ENCODE measurements at places on chromosomes 1 and 21.

DNA sequence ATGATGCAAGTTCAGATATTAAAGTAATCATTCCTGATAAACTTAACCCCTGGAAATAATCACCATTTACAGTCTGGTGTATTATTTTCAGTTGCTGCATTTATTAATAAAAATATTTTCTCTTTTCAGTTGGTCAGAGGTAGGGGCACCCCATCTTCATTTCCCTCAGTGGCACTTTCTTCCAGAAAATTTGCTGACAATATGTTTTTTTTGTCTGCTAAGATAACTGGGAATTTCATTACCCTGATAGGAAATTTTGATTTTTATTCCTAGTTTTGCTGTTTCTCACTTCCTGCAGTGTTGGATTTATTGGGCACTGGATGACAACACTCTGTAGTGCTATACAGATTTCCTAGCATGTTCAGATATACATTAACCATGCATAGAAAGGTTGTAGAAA lies 33.1 kb upstream of the APOBEC4 start:
- DNase-seq = no peak

GRCh38 chr1:200240656-200241055 lies 169.2 kb downstream of the ZNF281 start:
- no peak for DNase-seq

DNA sequence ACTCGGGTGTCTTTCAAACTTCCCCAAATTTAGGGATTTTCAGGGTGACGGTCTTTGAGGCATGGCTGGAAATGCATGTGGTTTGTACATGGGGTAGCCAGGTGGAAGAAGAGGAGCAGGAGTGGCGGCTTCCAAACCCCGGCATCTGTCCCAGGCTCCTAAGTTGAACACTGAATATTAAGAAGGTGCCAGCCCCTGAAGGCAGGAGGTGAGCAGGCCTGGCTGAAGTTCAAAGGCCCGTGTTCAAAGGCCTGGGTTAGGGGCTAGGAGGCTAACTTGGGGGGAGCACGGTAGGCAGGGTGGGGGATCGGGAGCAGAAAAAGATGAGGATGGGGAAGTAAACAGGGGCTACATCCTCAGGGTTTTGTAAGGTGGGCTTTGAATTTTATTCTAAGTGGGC lies 42.8 kb downstream of the ELK4 start:
- no peak for DNase-seq

- DNase-seq = no peak
These were observed 253.6 kb upstream of the IRF2BP2 start for GRCh38 chr1:234863551-234863971.

- no peak for DNase-seq
These were observed 13.5 kb upstream of the SYNJ1 start for GRCh38 chr21:32741336-32741735.

DNA sequence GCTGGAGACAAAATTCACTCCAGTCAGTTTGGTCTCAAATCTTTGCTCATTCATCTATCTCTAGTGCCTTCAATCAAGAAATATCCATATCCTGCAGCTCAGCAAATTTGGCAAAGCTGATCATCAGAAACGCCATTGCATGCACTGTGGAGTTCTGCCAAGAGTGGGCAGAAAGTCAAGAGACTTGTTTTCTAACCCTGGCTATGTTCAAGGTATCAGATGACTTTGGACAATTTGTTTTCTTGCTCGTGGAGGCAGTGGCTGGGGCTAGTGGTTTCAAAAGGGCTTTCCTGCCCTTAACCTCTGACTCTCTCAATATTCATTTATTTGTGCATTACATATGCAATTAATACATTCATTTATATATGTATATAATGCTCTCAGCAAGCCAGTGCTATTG lies 12.8 kb upstream of the LRRC52 start:
- no peak for DNase-seq

DNA sequence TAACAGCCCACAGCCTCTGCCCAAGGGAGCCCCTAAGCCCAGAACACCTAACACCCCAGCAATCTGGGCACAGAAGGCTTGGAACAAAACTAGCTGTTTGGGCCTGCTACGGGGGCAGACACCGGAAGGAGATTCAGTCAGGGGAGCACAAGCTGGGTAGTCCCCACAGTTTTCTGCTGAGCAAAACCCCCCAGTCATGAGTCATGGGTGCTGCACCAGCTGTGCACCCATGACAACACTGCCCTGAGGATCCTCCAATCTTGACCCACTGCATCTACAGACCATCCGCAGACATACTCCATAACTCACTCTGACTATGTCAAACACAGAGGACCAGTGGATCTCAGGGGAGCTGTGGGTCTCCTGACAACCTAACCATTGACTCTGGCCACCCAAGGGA lies 105.1 kb downstream of the LRIG2 start:
- DNase-seq = no peak

DNA sequence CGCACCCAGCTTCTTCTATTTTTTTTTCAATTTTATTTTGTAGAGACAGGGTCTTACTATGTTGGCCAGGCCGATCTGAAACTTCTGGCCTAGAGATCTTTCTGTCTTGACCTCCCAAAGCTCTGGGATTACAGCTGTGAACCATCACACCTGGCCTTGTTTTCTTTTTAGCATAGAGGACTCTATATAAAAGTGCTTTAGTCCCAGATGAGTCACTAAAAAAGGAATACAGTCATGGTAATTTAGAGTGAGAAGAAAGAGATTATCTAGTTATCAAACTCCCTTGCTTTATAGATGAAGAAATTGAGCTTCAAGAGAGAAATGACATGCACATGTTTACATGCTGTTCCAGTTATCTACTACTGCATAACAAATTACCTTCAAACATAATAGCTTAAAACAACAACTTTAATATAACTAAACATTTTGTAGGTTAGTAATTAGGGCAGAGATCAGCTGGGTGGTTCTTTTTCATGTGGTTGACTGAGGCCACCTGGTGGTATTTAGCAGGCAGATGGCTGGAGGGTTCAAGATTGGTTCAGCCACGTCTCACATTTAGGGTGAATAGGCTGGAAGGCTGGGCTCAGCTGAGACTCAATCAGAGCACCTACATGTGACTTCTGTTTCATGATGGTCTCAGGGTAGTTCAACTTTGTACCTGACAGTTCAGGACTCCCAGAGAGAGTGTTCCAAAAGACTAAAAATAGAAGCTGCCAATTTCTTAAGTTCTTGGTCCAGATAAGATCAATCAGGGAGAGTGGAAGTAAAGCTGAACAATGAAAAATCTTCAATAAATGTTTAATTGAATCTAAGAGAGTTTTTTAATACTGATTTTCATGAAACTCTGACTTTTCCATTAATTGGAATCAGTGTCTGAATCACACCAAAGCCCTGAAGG lies 16.9 kb upstream of the MTF2 start:
- no peak for DNase-seq

DNA sequence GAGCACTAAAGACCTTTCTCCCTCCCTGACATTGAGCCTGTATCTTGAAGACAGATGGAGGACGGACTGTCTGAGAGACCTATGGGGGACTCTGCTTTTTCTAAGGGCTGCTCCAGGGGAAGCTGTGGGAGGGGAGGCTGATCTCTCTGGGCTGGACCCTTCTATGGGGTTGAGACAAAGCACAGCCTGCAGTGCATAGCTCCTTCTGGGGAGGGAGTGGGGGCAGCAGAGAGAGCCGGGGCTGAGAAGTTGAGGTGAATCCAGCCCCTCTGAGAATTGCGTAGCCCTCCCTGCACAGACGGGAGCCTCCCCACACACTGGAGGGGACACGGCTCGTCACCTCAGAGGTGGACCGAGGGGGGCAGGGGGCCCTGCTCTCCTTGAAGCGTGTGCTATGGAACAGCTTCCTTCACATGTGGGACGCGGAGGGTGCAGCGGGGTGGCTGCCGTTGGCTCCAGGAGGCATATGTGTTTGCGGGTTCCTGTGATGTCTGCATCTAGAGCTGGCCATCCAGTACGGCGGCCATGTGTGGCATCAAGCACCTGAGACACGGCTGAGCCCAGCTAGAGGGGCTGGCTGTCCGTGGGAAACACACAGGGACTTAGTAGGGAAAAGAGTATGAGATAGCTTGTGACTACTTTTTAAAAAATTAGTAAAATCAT lies 299.1 kb downstream of the CAMTA1 start:
- no peak for DNase-seq

DNA sequence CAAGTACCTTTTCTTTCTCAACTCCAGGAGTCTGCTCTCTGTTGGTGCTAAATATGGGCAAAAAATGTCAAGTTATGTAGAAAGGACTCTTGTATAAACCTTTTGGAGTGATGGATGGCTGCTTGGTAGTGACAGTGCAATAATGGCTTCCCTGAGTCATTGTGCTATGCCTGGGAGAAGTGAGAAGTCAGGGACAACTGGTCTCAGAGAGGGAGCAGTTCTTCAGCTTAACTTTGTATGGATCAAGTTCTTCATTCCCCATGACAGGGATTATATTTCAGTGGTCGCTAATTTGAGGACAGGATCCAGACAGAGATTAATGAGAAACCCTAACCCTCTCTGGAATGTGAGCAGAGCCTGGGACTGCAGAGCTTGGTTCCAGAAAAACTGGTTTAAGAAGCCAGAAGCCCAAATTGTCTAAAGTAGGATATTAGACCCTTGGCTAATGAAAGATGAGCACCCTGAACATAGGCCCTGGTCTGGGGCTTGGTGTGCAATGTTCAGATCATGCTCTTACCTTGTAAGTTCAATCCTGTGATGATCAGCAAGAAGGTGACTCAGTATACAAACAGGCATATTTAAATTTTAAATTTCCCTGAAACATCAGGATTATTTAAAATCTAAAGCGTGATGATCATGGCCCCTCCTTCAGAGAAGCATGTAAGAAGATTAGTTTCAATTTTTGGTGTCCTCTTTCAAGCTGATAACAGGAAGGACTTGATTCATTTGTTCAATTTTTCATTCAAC lies 50.9 kb downstream of the NTMT2 start:
- DNase-seq = no peak

DNA sequence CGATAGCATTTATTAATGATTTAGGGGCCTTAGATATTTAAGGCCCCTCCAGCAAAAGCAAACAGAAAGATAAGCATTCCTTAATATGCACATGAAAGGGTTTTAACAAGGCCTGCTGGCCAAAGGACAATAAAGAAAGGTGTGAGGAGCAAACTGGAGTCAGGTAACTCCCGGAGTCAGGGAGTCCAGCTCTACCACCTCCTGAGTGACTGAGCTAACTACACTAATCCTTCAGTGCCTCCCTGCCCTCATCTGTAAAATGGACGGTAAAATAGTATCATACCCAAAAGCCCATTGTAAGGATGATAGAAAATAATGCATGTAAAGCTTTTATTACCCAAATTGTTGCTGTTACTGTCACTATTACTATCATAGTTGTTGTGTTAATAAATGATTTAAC lies 161.7 kb downstream of the SIPA1L2 start:
- DNase-seq = no peak

- no peak for DNase-seq
These were observed 94.7 kb downstream of the DISP1 start for GRCh38 chr1:222909586-222909985.

- no peak for DNase-seq
These were observed 8.0 kb downstream of the TRNAU1AP start for GRCh38 chr1:28560886-28561285.

DNA sequence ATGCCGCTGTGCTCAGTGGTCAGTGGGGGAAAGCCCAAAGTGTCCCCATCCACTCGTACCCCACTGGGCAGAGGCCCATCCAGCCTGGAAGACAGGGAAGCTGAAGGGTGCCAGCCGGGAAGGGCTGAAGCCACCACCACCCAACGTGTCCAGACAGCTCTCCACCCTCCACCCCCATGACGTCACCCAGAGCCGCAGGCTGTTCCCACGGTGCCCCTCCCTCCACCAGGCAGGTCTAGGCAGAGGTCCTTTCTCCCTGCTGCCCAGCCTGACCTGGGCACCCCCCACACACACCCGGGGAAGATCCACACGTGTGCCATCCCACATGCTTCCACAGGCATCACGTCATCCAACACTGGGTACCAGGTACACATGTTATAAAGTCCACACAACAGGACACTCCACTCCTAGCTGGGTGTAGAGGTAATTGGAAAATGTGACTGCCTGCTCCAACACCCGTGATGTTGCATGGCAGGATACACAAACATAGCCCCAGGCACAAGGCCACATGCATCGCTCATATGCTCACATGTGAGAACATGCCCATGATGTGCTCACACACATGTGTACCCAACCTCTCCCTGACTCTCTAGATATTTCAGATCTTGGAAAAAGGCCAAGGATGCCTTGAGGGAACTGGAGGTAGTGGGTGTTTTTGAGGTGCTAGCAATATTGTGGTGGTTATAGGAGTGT lies 5.1 kb upstream of the ARHGAP30 start:
- DNase-seq = no peak

- no peak for DNase-seq
These were observed 217.1 kb downstream of the NFIA start for GRCh38 chr1:61299463-61299862.

- DNase-seq = no peak
These were observed 47.5 kb upstream of the PWP2 start for GRCh38 chr21:44059710-44060109.

- DNase-seq = no peak
These were observed 46.7 kb upstream of the LBR start for GRCh38 chr1:225474439-225474985.

Measured in stimulated activated CD4-positive, alpha-beta T cell treated with anti-CD3 and anti-CD28 coated beads, TNF-alpha, amount 100 ng/mL, for 4 hours (primary cell).